ENCODE measurements at places on chromosomes 4 and X.

DNA sequence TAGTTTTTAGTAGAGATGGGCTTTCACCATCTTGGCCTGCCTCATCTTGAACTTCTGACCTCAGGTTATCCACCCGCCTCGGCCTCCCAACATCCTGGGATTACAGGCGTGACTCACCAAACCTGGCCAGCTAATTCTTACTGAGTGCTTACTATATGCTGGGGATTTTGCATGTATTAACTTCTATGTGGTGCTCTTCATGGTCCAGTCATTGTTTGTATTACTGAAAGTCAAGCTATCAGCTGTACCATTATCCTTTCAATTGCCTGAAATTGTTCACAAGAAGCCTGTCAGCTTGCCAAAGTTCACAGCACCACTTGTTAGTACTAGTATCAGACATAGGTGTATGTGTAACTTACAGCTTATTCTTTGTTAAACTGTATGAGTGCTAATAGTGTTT, 1272.1 kb downstream of the ARAP2 start:
- DNase-seq, result no peak

DNA sequence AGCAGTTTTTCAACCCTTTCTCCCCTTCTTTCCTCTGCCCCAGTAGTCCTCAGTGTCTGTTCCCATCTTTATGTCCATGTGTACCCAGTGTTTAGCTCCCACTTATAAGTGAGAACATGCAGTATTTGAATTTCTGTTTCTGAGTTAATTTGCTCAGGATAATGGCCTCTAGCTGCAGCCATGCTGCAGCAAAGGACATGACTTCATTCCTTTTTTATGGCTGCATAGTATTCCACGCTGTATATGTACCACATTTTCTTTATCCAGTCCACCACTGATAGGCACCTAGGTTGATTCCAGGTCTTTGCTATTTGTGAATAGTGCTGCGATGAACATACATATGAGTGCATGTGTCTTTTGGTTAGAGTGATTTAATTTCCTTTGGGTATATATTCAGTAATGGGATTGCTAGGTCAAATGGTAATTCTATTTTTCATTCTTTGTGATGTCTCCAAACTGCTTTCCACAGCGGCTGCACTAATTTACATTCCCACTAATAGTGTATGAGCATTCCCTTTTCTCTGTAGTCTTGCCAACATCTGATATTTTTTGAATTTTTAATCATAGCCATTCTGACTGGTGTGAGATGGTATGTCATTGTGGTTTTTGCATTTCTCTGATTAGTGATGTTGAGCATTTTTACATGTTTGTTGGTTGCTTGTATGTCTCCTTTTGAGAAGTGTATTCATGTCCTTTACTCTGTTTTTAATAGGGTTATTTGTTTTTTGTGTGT, 54.6 kb upstream of the ANK2 start:
- no peak for DNase-seq

DNA sequence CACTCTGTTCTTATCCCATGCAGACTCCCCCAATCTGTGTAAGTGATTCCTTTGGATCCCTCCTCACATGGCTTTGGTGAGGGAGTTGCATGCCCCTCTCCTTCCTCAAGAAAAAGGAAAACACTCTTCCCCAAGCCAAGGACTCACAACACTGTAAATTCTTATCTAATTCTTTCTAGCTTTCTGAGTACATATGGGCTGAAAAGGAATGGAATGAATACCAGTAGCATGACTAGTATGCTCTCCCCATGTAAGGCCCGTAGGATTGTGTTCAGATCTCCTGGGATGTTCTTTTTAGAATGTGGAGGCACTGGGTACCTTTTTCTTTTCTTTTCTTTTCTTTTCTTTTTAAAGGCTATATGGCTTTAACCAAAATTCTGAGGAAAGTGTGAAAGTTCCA, 17.0 kb upstream of the MAGED1 start:
- DNase-seq, result no peak

DNA sequence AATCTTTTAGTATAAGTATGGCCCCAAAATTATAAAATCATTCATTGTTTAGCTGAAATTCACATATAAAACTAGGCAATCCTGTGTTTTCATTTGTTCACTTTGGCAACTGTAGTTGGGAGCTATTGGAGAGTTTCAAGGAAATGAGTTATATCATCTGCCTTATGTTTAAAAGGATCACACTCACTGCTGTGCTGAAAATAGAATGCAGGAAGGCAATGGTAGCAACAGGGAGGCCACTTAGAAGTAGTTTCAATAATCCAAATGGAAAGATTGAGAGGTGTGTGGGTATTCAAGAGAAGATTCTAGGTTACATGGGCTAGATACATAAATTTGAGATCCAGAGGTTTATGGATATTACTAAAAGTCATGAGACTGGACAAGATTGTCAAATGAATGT, 184.9 kb downstream of the PDGFC start:
- no peak for DNase-seq

GRCh38 chr4:87213421-87214075, 6.9 kb downstream of the KLHL8 start:
- no peak for DNase-seq

DNA sequence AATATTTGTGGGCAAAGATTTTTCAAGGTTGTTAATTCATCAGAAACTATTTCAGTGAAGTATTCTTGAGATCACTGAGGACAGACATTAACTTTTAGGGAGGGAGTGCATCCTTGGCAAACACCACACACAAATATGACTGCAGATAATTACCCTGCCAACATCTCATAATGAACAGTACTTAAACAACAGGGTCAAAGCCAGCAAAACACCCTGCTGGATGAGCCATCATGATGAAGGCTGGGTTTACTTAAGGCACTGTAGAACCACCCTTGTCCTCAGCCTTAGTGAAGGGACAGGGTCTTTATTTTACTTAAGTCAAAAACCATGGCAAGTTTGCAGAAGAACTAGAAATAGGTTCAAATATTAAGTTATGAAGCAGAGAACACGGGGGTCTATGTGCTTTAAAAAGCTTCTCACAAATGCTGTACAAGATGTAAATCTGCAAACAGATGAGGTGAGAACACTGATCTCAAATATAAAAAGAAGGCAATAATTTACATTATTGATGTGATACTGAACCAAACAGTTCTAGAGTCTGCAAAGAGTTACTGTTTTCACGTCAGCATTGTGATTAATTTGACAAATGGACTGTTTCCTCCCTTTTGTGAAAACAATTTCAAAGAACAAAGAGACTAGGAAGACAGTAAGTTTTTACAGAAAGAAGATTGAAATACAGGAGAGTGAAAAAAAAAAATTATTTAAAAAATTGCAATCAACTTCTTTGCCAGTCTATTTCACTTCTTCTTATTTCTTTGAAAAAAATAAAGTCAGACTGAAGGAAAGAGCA, 28.2 kb downstream of the TAPT1 start:
- no peak for DNase-seq

DNA sequence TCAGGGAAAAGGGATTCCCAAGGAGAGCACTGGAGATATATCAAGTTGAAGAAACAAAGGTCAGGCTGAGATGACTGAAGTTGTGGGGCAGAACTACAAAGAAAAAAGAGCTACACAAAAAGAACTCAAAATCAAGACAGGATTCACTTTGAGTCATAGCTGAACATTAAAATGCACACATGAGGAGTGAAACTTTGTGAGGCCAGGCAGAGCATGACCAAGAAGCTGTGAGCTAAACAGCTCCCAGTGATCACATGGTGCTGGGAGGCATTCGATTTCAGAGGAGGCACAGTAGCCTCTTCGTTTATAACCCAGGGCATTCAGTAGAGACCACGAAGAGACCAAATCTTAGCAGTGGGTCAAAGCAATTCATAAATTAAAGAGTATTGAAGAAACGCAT, 145.3 kb downstream of the ATRX start:
- no peak for DNase-seq

Data from stimulated activated CD8-positive, alpha-beta memory T cell treated with anti-CD3 and anti-CD28 coated beads, Interleukin-7, amount 100 ng/mL, for 4 hours (primary cell).